ENCODE measurements at places on chromosomes 12 and 14.
A peak's percentile ranks its signal among the peaks of the same experiment; 100 is the strongest.

DNA sequence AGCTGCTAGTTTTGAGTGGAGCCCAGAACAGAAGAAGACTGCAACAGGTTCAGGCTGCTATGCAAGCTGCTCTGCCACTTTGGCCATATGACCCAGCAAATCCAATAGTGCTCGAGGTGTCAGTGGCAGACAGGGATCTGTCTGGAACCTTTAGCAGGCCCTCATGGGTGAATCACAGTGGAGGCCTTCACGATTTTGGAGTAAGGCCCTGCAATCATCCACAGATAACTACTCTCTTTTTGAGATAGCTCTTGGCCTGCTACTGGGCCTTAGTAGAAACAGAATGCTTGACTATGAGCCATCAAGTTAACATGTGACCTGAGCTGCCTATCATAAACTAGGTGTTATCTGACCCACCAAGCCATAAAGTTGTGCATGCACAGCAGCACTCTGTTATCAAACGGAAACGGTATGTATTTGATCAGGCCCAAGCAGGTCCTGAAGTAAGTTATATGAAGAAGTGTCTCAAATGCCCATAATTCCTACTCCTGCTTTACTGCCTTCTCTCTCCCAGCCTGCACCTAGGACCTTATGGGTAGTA, 116.9 kb upstream of the CCDC196 start:
- DNase-seq, result no peak

GRCh38 chr12:128734371-128734770, 89.4 kb downstream of the SLC15A4 start:
- no peak for DNase-seq

GRCh38 chr12:130933269-130933995, 20.3 kb upstream of the ADGRD1 start:
- DNase-seq, result no peak

GRCh38 chr14:90644882-90645281, 171.3 kb downstream of the TTC7B start:
- peak; percentile 56 for DNase-seq

DNA sequence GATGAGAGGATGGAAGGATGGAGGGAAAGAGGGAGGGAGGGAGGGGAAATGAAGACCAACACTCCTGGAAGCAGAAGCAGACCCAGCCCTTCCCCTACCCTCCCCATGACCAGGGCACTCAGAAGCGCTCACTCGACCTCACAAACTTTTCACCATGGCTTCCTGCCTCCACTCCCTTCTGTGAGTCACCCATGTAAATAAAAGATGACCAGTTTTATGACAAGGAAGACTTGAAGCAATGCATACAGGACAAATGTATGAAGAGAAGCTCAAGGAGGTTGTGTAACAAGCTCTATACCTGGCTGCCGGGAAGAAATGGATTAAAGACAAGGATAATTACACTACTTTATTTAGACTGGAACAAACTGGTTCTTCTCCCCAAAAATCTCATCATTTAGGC, 63.8 kb downstream of the CDC42BPB start:
- DNase-seq, result peak; percentile 50

GRCh38 chr12:93198086-93198485, 179.6 kb upstream of the NUDT4 start:
- DNase-seq, result peak; percentile 49

- no peak for DNase-seq
Observed at GRCh38 chr14:95961481-95961880, 77.7 kb upstream of the C14orf132 start.

GRCh38 chr12:32532951-32533350, 133.6 kb downstream of the FGD4 start:
- DNase-seq, result no peak

GRCh38 chr14:62251237-62251636, 489.0 kb downstream of the SNAPC1 start:
- no peak for DNase-seq

GRCh38 chr14:73287071-73287470, 49.8 kb downstream of the PAPLN start:
- DNase-seq, result no peak

- DNase-seq, result no peak
Observed at GRCh38 chr14:92959761-92960680, 37.1 kb downstream of the CHGA start.

GRCh38 chr12:9648701-9649531, 20.6 kb upstream of the CLEC2D start:
- no peak for DNase-seq

- no peak for DNase-seq
Observed at GRCh38 chr14:56461276-56462275, 118.0 kb upstream of the TMEM260 start.

- DNase-seq, result no peak
Observed at GRCh38 chr14:24999157-24999556, 50.8 kb downstream of the STXBP6 start.

GRCh38 chr14:52077256-52077979, 8.6 kb upstream of the NID2 start:
- DNase-seq, result no peak

- peak; percentile 51 for DNase-seq
Observed at GRCh38 chr14:32507029-32507984, 178.2 kb downstream of the AKAP6 start.

DNA sequence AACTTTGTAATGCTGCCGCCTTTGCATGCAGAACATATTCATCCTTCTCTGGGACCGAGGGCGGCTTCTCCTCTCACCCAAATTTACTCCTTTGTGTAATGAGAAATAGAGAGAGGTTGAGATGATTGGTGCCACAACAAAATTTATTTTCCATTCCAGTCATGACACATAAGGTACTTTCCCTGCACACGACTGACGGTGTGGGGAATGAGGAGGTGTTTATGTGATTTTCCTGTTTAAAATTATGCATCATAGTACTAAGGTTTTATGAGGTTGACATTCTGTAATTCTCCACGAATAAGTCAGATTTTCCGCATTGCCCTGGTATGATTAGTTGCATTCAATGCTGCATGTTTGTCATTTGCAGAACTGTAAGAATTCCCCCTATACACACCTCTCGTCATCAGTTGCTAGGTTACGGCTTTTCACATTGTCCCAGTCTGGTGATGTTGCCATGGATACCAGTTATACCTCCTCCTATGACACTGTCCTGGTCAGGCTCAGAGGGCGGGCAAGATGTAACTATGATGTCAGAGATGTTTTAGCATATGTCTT, 23.1 kb downstream of the BICDL1 start:
- DNase-seq, result no peak

DNA sequence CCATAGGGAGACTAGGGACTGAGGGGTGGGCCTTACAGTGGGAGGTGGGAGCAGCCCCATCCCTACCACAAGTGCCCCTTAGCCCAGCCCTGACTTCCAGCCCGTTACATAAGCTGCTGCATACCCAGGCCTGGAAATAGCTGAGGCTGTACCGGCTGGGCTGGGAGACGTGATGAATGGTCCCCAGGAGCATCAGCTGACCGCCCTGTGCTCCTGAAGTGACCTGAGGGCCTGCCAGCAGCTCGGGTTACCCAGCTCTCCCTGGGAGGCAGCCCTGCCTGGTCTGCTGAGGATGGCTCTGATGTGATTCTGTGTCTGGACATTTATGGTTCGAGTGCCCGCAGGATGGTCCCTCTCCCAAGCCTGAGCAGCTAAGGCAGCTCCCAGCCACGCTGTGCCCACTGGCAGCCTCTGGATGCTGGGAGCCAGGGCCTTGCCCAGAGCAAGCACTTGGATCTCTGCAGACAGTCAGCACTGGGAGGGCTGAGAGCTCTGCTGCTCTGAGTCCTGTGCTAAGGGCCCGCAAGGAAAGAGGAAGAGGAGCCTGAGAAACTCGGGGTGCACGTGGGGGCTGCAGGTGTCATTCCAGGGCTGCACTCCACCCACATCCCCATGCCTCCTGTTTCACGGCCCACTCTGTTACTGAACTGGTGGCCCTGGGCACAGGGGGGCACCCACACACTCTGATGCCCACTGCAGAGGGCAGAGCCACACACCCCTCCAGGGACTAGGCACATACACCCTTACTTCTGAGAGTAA, 20.5 kb downstream of the TAMALIN start:
- no peak for DNase-seq

GRCh38 chr14:24993631-24994030, 56.3 kb downstream of the STXBP6 start:
- no peak for DNase-seq

GRCh38 chr14:51028851-51029754, 65.8 kb downstream of the TRIM9 start:
- DNase-seq, result no peak

GRCh38 chr14:72801836-72802587, 91.9 kb downstream of the DPF3 start:
- DNase-seq, result no peak

DNA sequence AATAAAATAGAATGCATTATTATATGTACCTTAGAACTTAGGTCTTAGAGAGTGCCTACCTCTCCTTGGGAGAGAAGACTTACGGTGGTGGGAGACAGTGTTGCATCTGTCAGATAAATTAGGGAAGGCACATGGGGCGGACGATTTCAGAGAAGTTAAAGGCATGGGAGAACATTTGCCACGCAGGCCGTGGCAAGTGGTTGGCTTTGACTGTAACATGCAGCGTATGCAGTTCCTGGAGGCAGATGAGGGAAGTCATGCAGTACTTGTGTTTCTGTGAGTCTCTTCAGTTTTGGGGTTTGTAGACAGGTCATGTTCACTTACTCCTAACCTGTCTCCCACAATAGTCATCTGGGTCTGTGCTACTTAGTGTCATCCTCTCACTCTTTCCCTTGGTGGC, 43.6 kb downstream of the ETV6 start:
- no peak for DNase-seq

DNA sequence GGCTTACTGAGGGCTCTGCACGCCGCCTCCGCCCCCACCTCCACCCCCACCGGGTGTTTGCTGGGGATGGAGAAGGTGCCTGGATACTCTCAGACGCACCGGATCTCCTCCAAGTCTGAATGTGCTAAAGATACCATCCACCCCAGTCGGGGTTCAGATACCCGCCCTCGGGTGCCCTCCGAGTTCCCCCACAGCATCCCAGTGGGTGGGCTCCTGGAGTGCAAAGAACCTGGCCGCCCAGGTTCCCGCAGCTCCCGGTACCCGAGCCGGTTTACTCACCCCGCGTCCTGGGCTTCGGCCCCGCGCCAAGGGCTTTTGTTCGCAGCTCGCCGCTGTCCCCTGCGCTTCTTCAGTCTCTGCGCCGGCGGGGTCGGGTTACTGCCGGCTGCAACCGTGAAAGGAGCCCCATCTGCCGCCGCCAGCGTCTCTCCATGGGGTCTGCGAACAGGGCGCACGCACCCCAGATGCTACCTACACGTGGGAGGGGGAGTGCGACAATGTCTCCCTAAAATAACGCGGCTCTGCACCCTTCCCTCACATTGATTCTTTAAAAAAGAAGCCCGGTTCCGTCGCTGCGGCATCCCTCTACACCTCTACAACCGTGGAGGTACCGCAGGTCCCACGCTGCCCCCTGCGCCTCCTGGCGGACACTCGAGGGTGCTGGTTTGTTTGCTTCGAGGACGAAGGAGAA, at the start of gene CCDC177:
Gene CCDC177, minus strand, starts transcription at position 609 of the 691 bp plus-strand sequence. CDS start 1,249 bp downstream, outside the sequence.
- peak; percentile 77 for DNase-seq

- DNase-seq, result peak; percentile 78
Observed at GRCh38 chr12:75480469-75480949, at the start of gene GLIPR1. GLIPR1 (plus strand) TSS chr12:75480755; CDS start chr12:75480881, 126 bp downstream.

DNA sequence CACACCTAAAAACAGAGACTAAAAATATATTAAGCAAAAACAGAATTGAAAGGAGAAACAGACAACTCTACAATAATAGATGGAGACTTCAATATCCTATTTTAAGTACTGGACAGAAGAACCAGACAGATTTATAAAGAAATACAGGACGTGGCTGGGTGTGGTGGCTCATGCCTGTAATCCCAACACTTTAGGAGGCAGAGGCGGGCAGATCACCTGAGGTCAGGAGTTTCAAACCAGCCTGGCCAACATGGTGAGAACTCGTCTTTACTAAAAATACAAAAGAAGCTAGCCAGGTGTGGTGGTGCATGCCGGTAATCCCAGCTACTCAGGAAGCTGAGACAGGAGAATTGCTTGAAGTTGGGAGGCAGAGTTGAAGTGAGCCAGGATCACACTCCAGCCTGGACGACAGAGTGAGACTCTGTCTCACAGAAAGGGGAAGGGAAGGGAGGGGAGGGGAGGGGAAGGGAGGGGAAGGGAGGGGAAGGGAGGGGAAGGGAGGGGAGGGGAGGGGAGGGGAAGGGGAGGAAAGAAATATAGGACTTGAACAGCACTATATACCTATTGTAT, 53.0 kb downstream of the CDK17 start:
- DNase-seq, result no peak

DNA sequence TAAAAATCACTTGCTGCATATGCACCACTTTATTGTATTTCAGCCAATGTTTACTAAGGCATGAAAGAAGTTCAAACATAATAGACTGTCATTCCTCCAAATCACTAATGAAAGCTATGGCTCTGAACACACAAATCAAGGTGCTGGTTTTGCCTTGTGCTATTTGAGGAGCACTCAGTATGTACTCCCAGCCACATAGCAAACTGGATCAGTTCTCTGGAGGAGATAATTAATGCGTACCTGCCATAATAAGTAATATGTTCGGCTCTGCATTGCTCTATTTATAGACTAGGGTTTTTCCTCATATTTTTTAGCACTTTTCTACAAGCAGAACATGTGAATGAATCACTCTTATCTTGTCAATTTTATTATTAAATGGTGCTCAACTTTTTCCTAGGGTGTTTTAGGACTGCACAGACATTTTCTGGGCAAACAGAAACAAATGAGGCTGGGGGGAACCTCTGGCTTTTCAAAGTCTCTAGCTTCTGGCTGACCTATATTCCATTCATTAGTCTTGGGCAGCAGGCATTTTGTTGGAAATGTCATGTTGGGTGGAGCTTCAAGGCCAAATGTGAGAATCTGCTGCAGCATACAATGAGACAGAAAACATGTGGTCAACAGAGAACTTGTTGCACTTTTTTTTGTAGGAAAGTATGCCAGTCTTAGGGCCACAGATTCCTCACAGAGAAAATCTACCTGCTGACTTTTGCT, 88.4 kb downstream of the GRIP1 start:
- DNase-seq, result no peak

GRCh38 chr12:123546281-123546680, 12.8 kb upstream of the RILPL1 start:
- DNase-seq, result peak; percentile 61

- DNase-seq, result no peak
Observed at GRCh38 chr12:124992874-124993625, 395 bp upstream of the BRI3BP start.

DNA sequence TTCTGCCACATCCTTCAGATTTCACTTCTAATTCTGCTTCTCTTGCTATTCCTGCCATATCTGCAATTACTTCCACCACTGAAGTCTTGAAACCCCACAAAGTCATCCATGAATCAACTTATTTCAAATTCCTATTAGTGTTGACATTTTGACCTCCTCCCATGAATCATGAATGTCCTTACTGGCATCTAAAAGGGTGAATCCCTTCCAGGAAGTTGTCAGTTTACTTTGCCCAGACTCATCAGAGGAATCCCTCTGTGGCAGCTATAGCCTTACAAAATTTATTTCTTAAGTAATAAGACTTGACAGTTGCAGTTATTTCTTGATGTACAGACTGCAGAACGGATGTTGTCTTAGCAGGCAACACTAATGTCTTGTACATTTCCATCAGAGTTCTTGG, 162.9 kb downstream of the PCNX1 start:
- DNase-seq, result no peak

GRCh38 chr12:17159506-17160300, 553.7 kb upstream of the LMO3 start:
- DNase-seq, result no peak

All from AG08396 (cell line).